ENCODE measurements at places on chromosomes 13 and 19.

DNA sequence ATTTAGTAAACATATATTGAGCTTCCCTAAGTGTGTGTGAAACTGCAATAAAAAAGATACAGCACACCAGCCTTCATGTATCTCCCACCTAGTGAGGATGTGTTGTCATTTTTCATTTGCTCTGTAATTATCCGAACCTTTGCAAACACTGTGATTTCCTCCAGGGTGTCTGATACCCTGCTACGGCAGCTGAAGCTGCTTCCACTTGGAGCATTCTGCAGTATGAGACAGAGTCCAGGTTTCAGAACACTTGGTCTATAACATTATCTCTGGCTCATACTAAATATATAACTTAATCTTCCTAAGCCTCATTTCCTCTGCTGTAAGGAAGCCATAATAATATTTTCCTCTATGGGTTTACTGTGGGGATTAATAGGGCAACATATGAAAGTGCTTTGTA is 1338.1 kb upstream of the SLC10A2 start:
- no peak overlapping the region for H3K27ac ChIP-seq
- H3K4me1 ChIP-seq, result no peaks in the 10 kb centered on the region
- H3K4me3 ChIP-seq, result no peak overlapping the region
- DNase-seq, result no peak
- H3K36me3 ChIP-seq, result no peaks in the 10 kb centered on the region

- H3K4me1 ChIP-seq, result no peaks in the 10 kb centered on the region
- no peak overlapping the region for H3K27ac ChIP-seq
- H3K36me3 ChIP-seq, result no peaks in the 10 kb centered on the region
- DNase-seq, result no peak
Measured at GRCh38 chr13:66635526-66635925, 594.6 kb downstream of the PCDH9 start.

DNA sequence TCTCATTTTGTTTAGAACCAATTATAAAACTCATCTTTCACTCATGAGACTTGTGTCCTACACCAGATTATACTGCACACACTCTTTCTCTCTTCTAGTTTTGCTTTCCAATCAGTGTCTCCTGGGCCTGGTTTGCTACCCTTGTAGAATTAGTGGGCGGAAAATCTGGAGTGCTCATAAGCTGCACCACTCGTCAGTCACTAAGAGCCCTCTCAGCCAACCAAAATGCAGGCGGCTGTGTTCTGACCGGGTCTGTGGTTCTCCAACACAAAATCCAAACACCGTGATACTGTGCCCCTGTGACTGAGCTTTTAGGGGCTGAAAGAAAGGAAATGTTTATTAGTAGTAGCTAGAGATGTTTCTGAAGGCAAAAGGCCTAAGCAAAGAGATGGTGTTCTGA is 83.7 kb upstream of the OBI1 start:
- no peaks in the 10 kb centered on the region for H3K27me3 ChIP-seq
- H3K27ac ChIP-seq, result no peak overlapping the region
- H3K4me3 ChIP-seq, result no peak overlapping the region
- no peaks in the 10 kb centered on the region for H3K4me1 ChIP-seq
- no peaks in the 10 kb centered on the region for H3K36me3 ChIP-seq

- no peak overlapping the region for H3K27ac ChIP-seq
- no peaks in the 10 kb centered on the region for H3K4me1 ChIP-seq
- H3K27me3 ChIP-seq, result no peaks in the 10 kb centered on the region
- H3K4me3 ChIP-seq, result no peak overlapping the region
- no peaks in the 10 kb centered on the region for H3K36me3 ChIP-seq
Measured at GRCh38 chr19:13701624-13702023, 62.7 kb upstream of the MRI1 start.

DNA sequence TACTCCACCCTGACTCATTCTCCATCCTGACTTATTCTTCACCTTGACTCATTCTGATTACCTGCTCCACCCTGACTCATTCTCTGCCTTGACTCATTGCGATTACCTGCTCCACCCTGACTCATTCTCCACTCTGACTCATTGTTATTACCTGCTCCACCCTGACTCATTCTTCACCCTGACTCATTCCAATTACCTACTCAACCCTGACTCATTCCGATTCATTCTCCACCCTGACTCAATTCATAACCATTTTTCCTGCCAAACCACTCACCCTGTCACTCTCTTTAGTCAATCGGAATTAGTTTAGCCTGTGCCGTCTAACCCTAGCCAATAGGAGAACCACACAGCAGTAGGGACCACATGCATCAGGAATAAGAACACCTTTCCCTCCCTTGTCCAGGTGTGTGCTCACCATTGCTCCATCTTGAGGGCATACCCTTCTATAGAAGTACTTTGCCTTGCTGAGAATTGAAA is 1227.4 kb upstream of the PCDH20 start:
- H3K36me3 ChIP-seq, result no peaks in the 10 kb centered on the region
- no peaks in the 10 kb centered on the region for H3K4me1 ChIP-seq
- H3K27ac ChIP-seq, result no peak overlapping the region
- no peaks in the 10 kb centered on the region for H3K27me3 ChIP-seq
- no peak for DNase-seq
- no peak overlapping the region for H3K4me3 ChIP-seq

GRCh38 chr19:53394522-53394973 is 401 bp upstream of the ZNF765 start:
- peak; percentile 76 for DNase-seq
- H3K4me1 ChIP-seq, result peaks cover 4% of the 10 kb centered on the region
- H3K27me3 ChIP-seq, result no peaks in the 10 kb centered on the region
- peak overlapping the region; percentile 23 for H3K27ac ChIP-seq
- peaks cover 2% of the 10 kb centered on the region for H3K36me3 ChIP-seq
- peak overlapping the region; percentile 76 for H3K4me3 ChIP-seq

- DNase-seq, result no peak
- no peak overlapping the region for H3K27ac ChIP-seq
- peaks cover 29% of the 10 kb centered on the region for H3K36me3 ChIP-seq
- no peaks in the 10 kb centered on the region for H3K27me3 ChIP-seq
- H3K4me3 ChIP-seq, result no peak overlapping the region
Measured at GRCh38 chr13:106550570-106551135, 15.2 kb upstream of the EFNB2 start.

- no peak for DNase-seq
- no peak overlapping the region for H3K27ac ChIP-seq
- no peaks in the 10 kb centered on the region for H3K36me3 ChIP-seq
- no peaks in the 10 kb centered on the region for H3K27me3 ChIP-seq
- no peak overlapping the region for H3K4me3 ChIP-seq
- H3K4me1 ChIP-seq, result no peaks in the 10 kb centered on the region
Measured at GRCh38 chr19:29378543-29379080, 147.2 kb upstream of the VSTM2B start.

DNA sequence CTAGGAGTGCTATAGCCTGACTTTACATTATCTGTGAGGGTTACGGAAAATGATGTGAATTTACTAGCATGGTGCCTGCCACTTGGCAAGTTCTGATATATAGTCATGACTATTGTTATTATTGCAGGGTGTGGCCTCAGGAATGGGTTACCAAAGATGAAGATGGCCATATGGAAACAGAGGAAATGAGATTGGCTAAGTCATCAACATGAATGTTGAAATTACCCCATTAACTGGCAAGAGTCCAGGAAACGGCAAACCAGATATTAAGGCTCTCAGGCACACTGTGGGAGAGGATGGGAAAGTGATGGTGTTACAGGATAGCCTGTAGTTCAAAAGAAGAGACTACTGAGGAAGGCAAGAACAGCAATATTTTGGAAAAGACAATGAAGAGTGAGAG is 183.3 kb downstream of the KCNRG start:
- H3K27me3 ChIP-seq, result no peaks in the 10 kb centered on the region
- H3K4me1 ChIP-seq, result peaks cover 4% of the 10 kb centered on the region
- H3K36me3 ChIP-seq, result no peaks in the 10 kb centered on the region
- no peak overlapping the region for H3K4me3 ChIP-seq
- no peak for DNase-seq

- no peaks in the 10 kb centered on the region for H3K27me3 ChIP-seq
- no peaks in the 10 kb centered on the region for H3K4me1 ChIP-seq
- H3K4me3 ChIP-seq, result no peak overlapping the region
- no peak overlapping the region for H3K27ac ChIP-seq
- no peaks in the 10 kb centered on the region for H3K36me3 ChIP-seq
Measured at GRCh38 chr13:53064731-53065130, 36.1 kb downstream of the OLFM4 start.

GRCh38 chr19:3296034-3296433 is 70.3 kb upstream of the NFIC start:
- no peak for DNase-seq
- no peaks in the 10 kb centered on the region for H3K4me1 ChIP-seq
- H3K27ac ChIP-seq, result no peak overlapping the region
- H3K4me3 ChIP-seq, result no peak overlapping the region
- no peaks in the 10 kb centered on the region for H3K36me3 ChIP-seq

DNA sequence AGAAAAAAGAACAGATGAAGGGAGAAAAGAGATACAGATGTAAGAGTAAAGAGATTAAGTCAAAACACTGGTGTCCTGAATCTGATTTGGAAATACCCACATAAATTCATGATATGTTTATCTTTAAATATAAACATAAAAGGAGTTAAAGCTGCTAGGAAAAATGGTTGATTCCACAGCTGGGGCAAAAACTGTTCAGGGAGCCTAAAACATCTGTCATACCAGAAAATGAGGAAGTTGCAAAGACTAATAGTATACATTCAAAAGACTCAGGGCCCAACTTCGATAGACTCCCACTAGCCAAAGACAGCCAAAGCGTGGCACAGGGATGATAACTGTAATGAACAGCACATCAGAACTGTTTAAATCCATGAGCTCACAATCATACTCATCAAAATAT is 62.0 kb downstream of the ABCC4 start:
- H3K4me1 ChIP-seq, result no peaks in the 10 kb centered on the region
- no peak for DNase-seq
- H3K27me3 ChIP-seq, result no peaks in the 10 kb centered on the region
- no peak overlapping the region for H3K4me3 ChIP-seq
- no peaks in the 10 kb centered on the region for H3K36me3 ChIP-seq

DNA sequence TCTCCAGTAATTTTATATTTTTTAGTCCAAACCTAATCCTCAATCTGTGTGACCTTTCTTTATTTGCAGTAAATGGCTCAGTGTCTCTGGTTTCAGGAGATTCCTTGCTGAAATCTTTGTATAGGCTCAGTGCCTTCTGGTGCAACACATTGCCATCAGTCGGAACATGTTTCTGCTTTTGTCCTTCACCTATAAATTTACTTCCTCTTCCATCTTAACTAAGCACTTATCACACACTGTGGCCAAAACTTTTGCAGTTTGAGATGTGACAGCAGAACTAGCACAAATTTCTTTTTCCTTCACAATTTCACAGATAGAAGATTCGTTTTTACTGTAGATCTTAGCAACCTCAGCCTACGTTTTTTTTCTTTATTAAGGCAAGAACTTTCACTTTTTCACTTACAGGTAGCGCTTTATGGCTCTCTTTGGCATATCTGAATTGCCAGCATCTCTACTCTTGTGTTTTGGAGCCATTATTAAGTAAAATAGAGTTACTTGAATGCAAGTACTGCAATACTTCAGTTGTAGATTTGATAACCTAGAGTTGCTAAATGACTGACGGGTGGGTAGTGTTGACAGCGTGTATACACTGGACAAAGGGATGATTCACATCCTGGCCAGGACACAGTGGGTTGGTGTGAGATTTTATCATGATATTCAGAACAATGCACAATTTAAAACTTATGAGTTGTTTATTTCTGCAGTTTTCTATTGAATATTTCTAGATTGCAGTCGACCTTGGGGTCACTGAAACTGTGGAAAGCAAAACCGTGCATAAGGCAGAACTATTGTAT is 44.3 kb downstream of the NDFIP2 start:
- H3K27me3 ChIP-seq, result no peaks in the 10 kb centered on the region
- H3K4me3 ChIP-seq, result no peak overlapping the region

DNA sequence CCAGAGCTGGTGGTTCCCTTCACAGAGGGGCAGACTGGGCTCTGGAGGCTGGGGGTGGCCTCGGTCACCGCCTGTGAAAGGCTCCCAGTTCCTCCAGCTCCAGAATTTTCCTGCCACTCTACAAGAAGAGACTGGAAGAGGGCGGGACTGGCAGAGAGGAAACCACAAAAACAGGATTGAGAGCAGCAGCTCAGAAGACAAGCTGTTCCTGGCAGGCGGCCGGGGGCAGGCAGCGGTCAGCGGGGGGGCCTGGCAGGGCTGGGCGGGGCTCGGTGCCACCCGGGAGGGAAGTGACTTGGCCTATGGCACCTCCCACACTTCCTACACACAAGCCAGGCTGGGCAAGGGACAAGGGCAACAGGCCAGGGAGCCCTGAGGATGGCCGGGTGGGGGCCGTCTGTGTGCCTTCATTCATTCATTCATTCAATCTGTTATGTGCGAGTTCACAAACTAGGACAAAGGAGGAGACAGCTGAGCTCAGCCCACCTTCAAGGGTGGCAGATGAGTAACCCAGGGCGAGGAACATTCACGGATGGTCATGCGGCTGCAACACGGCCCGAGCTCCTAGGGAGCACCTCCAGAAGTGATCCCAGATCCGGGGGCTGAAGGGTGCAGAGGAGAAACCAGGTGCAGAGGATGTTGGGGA is 16.9 kb upstream of the BTBD2 start:
- peak overlapping the region; percentile 94 for H3K27ac ChIP-seq
- no peaks in the 10 kb centered on the region for H3K4me1 ChIP-seq
- no peaks in the 10 kb centered on the region for H3K36me3 ChIP-seq
- H3K27me3 ChIP-seq, result no peaks in the 10 kb centered on the region
- no peak overlapping the region for H3K4me3 ChIP-seq

- peaks cover 3% of the 10 kb centered on the region for H3K36me3 ChIP-seq
- no peak overlapping the region for H3K27ac ChIP-seq
- H3K4me3 ChIP-seq, result no peak overlapping the region
- DNase-seq, result no peak
Measured at GRCh38 chr13:111166882-111167675, 52.0 kb downstream of the ARHGEF7 start.

- H3K4me3 ChIP-seq, result no peak overlapping the region
- no peaks in the 10 kb centered on the region for H3K4me1 ChIP-seq
- H3K36me3 ChIP-seq, result no peaks in the 10 kb centered on the region
- no peaks in the 10 kb centered on the region for H3K27me3 ChIP-seq
- no peak for DNase-seq
Measured at GRCh38 chr13:73307481-73307880, 248.7 kb downstream of the KLF5 start.

GRCh38 chr13:46565808-46566750 is 13.1 kb downstream of the LRCH1 start:
- no peaks in the 10 kb centered on the region for H3K36me3 ChIP-seq
- no peak for DNase-seq
- H3K27ac ChIP-seq, result no peak overlapping the region
- H3K4me3 ChIP-seq, result no peak overlapping the region

DNA sequence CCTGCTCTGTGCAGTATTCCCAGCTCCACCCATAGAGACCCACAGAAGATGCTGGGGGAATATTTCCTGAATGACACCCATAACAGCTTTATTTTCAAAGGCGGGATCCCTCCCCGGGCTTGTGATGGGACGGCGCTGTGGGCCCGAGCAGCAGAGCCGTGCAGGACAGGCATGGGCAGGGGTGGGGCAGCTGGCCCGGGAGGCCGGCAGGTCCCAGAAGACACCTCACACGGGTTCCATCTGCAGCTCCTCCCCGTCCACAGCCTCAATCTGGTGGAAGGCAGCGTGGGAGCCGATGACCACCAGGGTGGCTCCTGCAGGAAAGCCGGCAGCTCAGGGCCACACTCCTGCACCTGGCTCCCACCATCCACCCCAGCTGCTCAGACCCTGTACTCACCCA is 2.5 kb downstream of the RABAC1 start:
- no peak overlapping the region for H3K4me3 ChIP-seq
- H3K27ac ChIP-seq, result no peak overlapping the region
- no peaks in the 10 kb centered on the region for H3K36me3 ChIP-seq
- DNase-seq, result no peak
- no peaks in the 10 kb centered on the region for H3K4me1 ChIP-seq

All from kidney (tissue), 22 donors.